ENCODE measurements at places on chromosomes 6 and 20.

- DNase-seq: no peak
Measured at GRCh38 chr6:141484711-141485110, 648.0 kb upstream of the GJE1 start.

- DNase-seq: no peak
Measured at GRCh38 chr20:30506100-30506499, 751.4 kb upstream of the DEFB115 start.

DNA sequence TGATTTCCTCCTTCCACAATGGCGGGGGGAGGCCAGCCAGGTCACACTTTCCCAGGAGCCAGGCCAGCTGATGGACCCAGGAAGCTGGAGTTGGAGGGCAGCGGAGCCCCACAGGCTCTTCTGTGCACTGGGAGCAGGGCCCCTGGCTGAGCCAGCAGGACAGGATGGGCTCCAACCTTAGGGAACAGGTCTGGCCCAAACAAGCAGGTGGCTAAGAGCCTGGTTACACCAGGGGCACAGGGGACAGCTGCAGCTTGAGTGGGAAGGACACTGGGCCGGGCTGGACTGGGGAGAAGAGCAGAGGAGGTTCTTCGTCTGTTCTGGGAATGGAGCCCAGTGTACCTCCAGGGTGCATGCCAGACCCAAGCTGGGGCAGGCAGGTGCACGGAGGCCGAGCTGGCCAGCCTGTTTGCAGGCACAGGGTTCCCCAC lies 102.3 kb downstream of the DLL1 start:
- DNase-seq: no peak

DNA sequence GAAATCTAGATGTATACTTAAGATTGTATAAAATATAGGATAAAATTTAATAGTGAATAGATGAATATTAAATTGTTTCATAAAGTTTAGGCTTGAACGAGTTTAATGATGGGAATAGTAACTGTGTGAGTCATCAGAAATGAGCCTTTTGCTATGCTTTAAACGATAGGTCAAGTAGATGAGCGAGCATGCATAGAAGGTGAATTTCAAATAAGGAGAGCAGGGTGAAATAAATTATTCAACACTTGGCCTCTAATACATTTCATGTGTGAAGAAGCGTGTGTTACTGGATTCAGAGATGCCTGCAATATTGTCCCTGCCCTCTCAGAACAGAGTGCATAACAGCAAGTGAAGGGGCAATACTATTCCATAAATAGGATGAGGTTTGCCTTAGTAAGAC lies 74.4 kb upstream of the EYA4 start:
- no peak for DNase-seq

DNA sequence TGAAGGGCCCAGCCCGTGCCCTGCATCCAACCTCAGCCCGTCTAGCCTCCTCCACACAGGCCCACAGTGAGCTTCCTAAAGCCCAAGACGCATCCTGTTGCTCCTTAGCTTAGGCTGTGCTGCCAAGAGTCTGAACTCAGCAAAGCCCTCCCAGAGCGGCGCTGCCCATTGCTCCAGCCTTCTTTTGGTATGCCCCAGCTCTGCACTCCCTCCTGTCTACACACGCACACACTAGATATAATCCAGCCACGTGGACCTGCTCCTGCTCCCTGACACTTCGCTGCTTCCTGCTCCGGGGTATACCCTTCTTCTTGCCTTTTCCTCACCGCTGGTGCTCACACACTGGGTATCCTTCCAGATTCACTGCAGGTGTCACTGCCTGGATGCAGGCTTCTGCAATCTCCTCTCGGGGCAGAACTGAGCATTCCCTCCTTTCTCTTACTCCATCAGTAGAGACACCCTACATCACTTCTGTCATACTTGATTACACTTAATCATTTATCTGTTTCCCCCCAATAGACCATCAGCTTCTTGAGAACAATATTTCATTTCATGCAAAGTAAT lies 23.8 kb downstream of the GABRR2 start:
- DNase-seq: no peak

GRCh38 chr6:152441902-152442301 lies 195.3 kb downstream of the SYNE1 start:
- DNase-seq: no peak

- no peak for DNase-seq
Measured at GRCh38 chr20:38441916-38442315, 6.8 kb upstream of the SNHG17 start.

GRCh38 chr6:2245877-2246863 lies 765 bp upstream of the GMDS start:
- DNase-seq: peak; percentile 9

GRCh38 chr20:49256261-49256660 lies 21.6 kb downstream of the ZNFX1 start:
- DNase-seq: no peak

DNA sequence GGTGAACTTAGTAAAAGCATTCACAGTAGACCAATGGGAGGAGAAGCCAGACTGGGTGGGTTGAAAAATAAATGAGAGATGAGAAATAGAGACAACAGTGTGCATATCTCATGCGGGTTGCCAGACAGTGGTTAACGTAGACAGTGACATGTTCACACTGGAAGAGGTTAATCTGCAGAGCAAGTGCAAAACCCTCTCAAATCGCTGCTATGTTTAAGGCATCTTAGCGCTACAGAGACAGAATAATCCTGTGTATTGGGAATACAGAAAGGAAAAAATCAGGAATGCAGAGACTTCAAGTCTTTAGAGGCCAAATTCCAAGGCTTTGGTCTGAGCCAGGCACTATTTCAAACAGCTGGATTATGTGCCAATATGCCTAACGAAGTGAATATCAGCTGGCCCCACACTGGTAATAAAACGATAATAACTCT lies 107.1 kb downstream of the TSHZ2 start:
- DNase-seq: no peak

DNA sequence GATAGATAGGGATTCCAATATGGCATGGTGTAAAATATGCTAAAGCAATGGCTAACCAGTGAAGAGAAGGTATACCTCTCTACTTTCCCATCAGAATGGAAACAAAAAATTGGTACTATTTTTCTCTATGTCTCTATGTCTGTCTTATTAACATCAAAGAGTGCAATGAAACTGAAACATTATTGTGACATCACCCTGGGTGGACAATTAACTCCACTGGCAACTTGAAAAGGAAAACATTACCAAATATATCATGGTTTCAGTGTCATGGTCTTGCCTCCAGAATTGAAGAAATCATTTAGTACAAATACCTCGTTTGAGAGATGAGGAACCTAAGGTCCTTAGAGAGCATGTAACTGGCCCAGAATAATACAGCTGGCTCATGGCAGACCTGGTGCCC lies 1132.5 kb upstream of the MAP3K7 start:
- no peak for DNase-seq

GRCh38 chr6:25332165-25332564 lies 53.0 kb downstream of the CARMIL1 start:
- DNase-seq: no peak

- DNase-seq: no peak
Measured at GRCh38 chr6:139525415-139525814, 151.0 kb upstream of the CITED2 start.

DNA sequence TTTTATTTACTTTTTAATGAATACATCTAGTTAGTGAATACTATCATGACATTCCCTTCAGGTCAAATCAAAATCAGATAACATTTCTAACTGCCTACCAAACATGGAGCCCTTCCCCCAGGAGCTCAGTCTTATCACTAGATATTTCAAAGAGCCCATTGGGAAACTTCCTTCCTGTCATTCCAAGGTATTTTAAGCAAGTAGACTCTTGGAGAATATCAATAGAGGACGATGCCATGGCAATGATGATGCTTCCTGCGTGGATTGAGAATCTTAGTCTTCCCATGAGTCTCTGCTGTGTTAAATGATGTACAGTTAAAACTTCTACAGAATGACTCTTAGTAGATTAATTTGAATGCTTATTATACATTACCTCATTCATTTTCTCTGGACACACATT lies 384.9 kb downstream of the CENPW start:
- DNase-seq: no peak

DNA sequence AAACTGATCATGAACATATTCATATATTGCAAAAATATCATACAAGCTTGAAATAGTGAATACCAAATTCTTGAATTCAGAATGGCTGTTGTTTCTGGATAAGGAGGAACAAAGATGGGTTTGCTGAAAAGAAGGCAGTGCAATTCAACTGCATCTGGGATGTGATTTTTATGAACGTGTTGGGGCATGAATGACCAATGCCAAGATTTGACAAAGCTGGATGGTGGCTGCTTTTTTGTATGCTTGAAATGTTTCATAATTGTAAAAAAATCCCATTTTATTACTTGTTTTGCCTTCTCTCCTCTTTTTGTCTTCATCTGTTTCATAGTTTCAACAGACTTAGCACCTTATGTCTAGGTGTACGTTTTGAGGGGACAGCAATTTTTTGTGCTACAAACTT lies 36.8 kb upstream of the BCAS1 start:
- DNase-seq: no peak

DNA sequence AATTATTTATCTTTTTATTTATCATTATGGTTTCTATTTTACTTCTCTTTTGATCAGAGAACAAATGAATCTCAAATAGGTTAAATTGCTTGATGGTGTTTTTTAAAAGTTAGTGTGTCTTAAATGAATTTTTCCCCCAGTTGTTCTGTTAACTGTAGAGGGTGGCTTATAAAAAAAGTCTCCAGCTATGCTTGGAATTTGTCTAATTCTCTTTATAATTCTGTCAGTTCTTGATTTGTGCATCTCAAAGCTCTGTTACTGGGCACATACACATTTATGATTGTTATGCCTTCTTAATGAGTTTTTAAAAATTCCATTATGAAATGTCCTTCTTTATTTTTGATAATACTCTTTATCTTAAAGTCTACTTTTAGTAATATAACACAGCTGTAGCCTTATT lies 58.0 kb downstream of the LIN28B start:
- no peak for DNase-seq

DNA sequence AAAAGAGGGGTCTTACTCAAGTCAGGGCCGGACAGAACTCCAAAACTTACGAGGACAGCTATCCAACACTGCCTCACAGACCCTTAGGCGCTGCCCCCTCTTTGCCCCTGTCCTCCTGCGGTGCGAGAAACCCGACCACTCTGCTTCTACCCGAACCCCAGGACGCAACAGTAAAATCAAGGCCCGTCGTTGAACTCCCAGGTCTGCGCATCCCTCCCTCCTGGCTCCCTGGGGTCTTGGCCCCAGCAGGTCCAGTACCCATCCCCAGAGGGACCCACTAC lies 6.4 kb downstream of the OLIG3 start:
- DNase-seq: no peak

- no peak for DNase-seq
Measured at GRCh38 chr20:47356220-47356525, 326 bp downstream of the ZMYND8 start.

DNA sequence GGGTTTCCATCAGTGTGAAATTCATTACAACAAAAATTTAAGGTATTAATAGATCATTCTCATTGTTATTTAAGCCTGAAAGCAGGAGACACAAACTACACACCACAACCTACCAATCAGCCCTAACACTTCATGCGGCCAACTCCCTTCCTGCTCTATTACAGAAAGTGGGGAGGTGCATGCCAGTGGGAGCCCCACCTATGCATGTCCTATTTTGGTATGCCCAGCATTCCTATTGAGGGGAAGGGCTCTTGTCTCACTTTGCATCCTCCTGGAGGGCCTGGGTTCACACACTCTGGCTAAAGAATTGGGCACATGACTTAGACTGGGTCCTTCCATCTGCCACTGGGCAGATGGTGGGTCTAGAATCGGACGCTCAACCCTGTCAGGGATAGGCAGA lies 450.0 kb downstream of the PTPRT start:
- DNase-seq: no peak

DNA sequence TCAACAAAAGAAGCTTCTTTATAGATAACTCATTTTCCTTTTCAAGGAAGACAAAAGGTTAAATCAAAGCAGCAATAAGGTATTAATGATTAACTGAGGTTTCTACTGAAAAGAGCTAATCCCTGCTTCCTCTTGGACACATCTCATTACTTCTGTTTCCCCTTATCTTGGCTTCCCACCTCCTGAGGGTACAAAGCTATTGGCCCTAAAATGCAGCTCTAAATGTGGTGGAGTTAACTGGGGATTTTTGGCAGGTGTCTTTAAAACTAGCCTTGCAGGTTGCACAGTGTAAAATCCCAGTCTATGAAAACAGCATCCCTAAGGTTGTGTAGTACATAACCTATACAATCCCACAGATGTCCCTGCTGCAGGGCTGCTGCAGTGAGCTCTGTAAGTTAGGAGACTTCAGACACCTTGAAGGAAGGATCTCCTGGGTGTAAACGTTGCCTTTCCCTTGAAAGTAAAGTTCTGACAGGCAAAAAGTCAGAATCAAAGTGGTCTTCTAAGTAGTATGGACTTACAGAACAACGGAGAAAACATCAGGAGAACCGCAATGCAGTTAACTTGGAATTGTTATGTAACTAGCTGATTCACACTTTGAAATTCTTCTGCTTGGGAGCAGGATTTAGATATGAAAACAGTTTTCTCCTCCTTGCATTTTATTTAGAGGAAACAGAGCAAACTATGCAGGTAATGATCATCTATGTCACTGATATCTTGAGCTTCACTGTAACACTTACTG lies 71.7 kb upstream of the TRAF3IP2 start:
- no peak for DNase-seq

DNA sequence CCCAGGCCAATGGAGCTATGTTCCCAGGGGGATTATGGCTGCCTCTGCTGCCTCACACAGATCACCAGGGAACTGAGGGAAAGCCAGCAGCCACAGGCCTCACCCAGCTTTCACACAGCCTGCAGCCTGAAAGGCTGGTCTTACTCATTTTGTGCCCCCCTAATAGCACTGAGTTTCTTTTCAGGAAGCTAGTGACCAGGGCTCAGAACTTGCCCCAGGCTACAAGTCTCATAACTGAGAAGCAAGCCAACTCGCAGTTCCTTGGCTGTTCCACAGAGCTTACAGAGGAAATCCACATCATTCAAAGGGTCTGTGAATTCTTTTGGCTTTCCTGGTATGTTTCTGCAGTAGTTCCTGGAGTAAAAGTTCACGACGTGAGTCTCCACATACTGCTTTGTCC lies 524.8 kb upstream of the GJE1 start:
- DNase-seq: no peak

DNA sequence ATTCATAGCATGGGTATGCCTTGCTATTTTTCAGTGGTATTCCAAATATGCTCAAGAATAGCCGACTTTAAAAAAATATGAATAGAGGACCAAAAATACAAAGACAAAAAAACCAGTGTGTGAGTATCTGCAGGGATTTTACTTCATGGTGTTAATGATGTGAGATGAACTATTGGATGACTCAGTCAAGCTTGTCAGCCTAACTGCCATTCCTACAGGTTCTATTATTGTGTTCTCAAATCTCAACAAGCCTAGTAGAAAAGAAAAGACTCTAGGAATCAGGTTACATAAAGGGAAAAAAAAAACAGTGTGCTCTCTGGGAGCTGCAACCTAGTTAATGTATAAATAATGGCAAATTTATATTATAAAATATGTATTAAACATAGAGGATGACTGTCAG lies 588.4 kb upstream of the BTBD3 start:
- DNase-seq: no peak

DNA sequence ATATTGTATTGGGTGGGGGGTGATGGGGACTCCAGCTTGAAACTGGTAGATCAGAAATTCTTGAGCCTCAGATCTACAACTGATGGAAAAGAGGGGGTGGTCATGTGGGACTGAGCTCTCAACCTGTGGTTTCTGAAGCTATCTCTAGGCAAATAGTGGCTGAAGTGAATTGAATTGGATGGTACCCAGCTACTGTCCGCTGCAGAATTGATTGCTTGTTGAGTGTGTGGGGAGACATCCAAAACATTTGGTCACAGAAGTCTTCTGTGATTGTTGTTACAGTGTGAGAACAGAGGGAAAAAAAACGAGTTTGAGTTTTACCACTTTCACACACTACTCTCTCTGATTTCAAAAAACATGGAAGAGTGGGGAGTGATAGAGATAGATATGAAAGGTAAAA lies 14.8 kb downstream of the CDS2 start:
- DNase-seq: no peak

- no peak for DNase-seq
Measured at GRCh38 chr6:150575836-150576235, 23.8 kb upstream of the PLEKHG1 start.

All from stimulated activated CD4-positive, alpha-beta T cell treated with anti-CD3 and anti-CD28 coated beads, Interleukin-2, amount 100 ng/mL, for 48 hours (primary cell).